ENCODE measurements at places on chromosomes 1 and 21. TPM values are rescaled to one million over a fixed set of nuclear protein-coding genes. Genes with fewer than 3 reads are reported as not detected.

GRCh38 chr1:111399792-111400610 is 27.5 kb downstream of the OVGP1 start:
- peak; percentile 63 for DNase-seq
- H3K36me3 ChIP-seq = peaks cover 3% of the 10 kb centered on the region
- peaks cover 41% of the 10 kb centered on the region for H3K27me3 ChIP-seq
- H3K27ac ChIP-seq = no peak overlapping the region
- peaks cover 4% of the 10 kb centered on the region for H3K4me1 ChIP-seq

The SYT14 gene
- not detected for total RNA-seq

GRCh38 chr1:207039380-207040180 is 7.0 kb upstream of the C1orf116 start:
- H3K4me1 ChIP-seq = no peaks in the 10 kb centered on the region
- DNase-seq = no peak
- H3K27me3 ChIP-seq = peaks cover 11% of the 10 kb centered on the region
- H3K27ac ChIP-seq = no peak overlapping the region
- H3K36me3 ChIP-seq = peaks cover 9% of the 10 kb centered on the region

GRCh38 chr1:151967091-151967490 is 26.6 kb downstream of the S100A10 start:
- peaks cover 17% of the 10 kb centered on the region for H3K4me1 ChIP-seq
- DNase-seq = no peak
- no peaks in the 10 kb centered on the region for H3K36me3 ChIP-seq

GRCh38 chr1:9164532-9164900 is 35.6 kb upstream of the GPR157 start:
- no peak overlapping the region for H3K4me3 ChIP-seq
- no peaks in the 10 kb centered on the region for H3K27me3 ChIP-seq
- DNase-seq = no peak
- peaks cover 10% of the 10 kb centered on the region for H3K4me1 ChIP-seq

The CPLANE2 gene
- 6.1 TPM for total RNA-seq

Data from activated CD8-positive, alpha-beta T cell treated with anti-CD3 and anti-CD28 coated beads, Interleukin-2, amount 10 ng/mL, durations not matched to agents 7 days and 5 days (primary cell).